ENCODE measurements at places on chromosomes 7 and 10.
A peak's percentile ranks its signal among the peaks of the same experiment; 100 is the strongest.

- no peak for DNase-seq
Measured at GRCh38 chr7:151660141-151660540, 140.4 kb upstream of the RHEB start.

GRCh38 chr7:119175911-119176627, 951.6 kb downstream of the ANKRD7 start:
- peak; percentile 66 for DNase-seq

DNA sequence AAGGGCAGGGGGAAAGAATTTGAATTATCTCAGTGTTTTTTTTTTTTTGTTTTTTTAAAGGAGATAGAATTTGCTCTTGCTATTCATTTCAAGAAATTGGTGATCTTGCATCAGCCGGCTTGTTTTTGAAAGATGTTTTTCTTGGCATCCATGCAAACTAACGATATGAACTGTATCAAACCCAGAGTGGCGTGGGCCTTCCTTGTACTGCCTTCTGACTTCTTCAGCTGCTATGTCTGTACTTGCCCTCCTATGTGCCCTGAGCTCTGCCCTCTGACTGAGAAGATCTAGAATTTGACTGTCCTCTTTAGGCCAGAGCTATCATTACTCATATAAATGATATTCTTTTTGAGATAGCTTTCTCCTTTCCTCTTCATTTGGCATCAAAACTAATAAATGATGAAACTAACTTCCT, 183.1 kb downstream of the EXOC4 start:
- no peak for DNase-seq

GRCh38 chr7:66517212-66517909, 111.3 kb upstream of the KCTD7 start:
- DNase-seq: no peak

- DNase-seq: no peak
Measured at GRCh38 chr10:12914111-12914510, 87.4 kb downstream of the CCDC3 start.

DNA sequence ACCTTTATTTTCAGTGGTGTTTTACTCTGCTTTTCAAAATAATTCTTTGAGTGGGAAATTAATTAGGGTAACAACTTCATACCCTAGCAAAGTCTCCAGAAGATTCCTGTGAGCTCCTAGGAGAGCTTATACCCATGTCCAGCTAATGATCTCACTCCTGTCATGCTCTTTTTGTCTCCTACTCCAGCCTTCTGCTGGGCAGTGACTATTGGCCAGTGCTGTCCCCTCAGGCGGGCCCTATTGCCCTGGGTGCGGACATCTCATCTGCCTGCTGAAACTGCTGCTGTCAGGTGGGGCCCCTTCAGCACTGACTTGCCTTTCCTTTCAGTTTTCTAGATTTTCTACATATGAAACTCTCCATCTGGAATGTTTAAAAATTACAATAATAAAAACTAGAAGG, 80.3 kb downstream of the EBLN1 start:
- DNase-seq: no peak

DNA sequence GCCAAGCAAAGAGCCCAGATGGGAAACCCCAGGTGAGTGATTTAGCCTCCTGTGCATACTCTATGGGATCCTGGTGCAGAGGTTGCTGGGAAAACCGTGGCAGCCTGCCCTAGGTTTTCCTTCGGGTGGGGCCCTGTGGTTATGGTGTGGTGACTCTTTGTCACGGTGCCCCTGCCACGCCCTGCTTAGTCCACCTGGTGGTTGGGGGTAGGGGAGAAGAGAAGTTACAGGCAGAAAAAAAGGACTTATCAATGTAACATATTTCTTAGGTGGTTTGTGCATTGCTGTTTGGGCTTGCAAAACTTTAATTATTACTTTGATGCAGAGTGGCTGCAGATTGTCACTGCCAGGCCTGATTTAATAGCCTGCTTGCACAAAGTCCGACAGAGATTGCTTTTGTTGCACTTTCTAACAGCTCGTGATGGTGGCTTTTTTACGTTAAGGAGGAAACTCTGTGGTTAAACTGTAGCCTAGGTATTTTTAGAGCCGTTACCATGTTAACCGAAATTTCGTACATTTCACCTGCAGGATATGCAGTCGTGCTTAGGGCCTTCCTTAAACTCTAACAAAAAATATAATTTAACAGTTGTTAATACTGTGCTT, 197.4 kb downstream of the RNLS start:
- DNase-seq: no peak

GRCh38 chr10:18231480-18231879, 91.3 kb downstream of the CACNB2 start:
- DNase-seq: no peak

- DNase-seq: peak; percentile 26
Measured at GRCh38 chr7:55573234-55573900, 1.1 kb upstream of the VOPP1 start.

All from SHP77 (cell line).